NCI-H2081 treated with DMSO at 0.1 percent for 48 hours (cell line): ENCODE measurements at places on chromosomes 6 and 20.

DNA sequence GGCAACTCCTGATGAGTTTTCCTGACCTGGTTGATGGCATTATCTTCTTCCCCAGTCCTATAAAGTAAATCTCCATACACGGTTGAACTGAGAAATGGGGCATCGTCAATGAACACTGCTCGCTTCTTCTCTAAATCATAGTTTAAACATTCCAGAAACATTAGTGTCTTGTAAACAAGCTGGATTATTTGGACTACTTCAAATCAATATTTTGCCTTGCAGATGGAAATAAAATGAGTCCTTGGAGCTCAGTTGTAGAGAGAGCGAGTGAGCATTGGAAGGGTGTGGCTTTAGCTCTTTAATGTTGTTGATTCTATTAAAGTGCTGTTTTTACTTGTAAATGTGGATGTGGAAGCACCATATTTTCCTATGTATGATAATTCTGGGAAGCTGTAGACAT, 18.4 kb downstream of the C6orf89 start:
- DNase-seq, result no peak

DNA sequence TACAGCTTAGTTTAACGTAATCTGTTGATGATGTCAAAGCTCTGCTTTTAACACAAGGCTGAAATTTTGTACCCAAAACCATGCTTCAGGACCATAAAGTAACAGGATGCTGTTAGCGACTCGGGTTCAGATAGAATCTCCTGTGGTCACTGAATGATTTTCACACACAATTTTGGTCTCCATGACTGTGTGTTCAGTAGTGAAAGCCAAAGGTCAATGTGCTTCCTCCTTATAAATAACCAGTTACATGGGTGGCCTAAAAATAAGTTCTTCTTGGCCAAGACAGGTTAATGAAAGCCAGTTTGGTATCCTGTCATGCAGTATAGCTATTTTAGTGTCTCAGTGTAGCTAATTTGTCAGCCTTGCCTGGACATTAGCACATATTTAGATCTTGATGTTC, 19.1 kb upstream of the LOC128125822 start:
- no peak for DNase-seq

GRCh38 chr6:76416821-76417605, 344.6 kb upstream of the IMPG1 start:
- no peak for DNase-seq

GRCh38 chr20:49482621-49483017, at the start of gene KCNB1:
Gene KCNB1 (minus strand): TSS chr20:49482668. CDS start chr20:49482480, 188 bp downstream.
- DNase-seq, result no peak

DNA sequence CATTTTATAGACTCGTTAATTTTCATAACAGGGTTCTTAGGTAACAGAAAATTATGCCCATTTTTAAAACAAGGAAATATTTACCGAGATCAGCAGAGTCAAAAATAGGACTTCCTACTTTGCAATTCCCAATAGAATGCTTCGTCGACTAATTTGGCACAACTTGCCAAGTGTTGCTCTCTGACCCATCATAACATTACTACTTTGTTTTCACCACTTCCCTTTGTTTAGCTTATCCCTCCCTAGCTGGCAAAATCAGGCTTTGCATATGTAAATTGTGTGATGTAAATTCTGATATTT, 914 bp upstream of the RANBP9 start:
- no peak for DNase-seq
